Body of pancreas (tissue), 4 donors: ENCODE measurements at places on chromosomes 11 and 22. TPM values are rescaled to one million over a fixed set of nuclear protein-coding genes. Genes with fewer than 3 reads are reported as not detected.

The DNHD1 gene
- total RNA-seq, result 19.1 TPM

The GAS2 gene
- 24.6 TPM for total RNA-seq

The FGF3 gene
- total RNA-seq, result not detected

The SNX32 gene
- not detected for total RNA-seq

The MCM5 gene
- total RNA-seq, result 7.9 TPM

The ELMOD1 gene
- total RNA-seq, result not detected

GRCh38 chr11:27653990-27654758, 46.1 kb downstream of the BDNF start:
- no peak for DNase-seq

DNA sequence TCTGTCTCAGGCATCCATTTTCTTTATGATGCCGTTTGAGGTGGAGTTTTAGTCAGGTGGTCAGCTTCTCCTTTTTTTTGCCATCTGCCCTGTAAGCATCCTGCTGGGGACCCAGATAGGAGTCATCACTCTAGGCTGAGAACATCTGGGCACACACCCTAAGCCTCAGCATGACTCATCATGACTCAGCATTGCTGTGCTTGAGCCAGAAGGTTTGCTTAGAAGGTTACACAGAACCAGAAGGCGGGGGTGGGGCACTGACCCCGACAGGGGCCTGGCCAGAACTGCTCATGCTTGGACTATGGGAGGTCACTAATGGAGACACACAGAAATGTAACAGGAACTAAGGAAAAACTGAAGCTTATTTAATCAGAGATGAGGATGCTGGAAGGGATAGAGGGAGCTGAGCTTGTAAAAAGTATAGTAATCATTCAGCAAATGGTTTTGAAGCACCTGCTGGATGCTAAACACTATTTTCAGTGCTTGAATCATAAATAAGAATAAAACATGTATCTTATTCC, 10.9 kb upstream of the HBE1 start:
- peak; percentile 53 for DNase-seq

- DNase-seq, result no peak
Observed at GRCh38 chr22:48795664-48796063, 1032.0 kb downstream of the BRD1 start.

- no peak for DNase-seq
Observed at GRCh38 chr11:58659910-58660570, 37.6 kb downstream of the CNTF start.

DNA sequence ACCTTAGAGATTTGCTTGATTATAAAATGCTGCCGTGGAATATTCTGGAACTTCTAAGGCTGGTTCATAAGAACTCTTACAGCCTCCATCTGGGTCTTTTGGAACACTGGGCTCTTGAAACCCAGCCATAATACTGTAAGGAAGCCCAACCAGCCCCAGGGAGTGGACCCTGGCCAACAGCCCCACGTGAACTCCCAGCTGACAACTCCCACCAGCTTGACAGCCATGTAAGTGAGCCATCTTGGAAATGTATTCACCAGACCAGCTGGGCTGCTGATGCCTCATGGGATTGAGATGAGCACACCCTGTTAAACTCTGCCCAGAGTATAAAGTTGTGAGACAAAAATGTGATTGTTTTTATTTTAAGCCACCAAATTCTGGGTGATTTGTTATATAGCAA, 378.7 kb upstream of the RAG2 start:
- DNase-seq, result no peak

DNA sequence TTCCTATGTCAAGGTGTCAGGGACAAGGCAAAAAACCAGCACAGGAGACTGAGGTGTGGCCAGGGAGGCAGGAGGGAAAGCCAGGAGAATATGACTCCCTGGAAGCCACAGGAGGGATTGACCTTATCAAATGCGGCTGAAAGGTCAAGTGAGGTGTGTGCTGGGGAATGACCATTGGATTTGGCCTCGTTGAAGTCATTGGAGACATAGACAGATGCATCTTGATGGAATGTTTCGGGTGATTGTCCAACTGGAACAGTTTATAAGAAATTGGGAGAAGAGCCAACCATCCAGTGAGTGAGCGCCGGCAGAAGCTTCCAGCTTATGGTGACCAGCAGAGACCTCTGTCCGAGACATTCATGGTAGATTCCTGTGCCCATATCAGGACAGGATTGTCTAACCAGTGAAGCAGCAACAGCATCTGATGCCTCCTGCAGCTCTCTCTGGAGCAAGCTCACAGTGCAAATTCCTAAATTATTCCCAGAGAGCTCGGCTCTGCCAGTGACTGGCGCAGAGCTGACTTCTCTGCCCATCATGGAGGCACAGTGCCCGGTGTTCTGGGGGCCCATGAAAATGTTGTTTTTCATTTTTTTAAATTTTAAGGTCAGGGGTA, 95.4 kb downstream of the MYO18B start:
- no peak for DNase-seq

DNA sequence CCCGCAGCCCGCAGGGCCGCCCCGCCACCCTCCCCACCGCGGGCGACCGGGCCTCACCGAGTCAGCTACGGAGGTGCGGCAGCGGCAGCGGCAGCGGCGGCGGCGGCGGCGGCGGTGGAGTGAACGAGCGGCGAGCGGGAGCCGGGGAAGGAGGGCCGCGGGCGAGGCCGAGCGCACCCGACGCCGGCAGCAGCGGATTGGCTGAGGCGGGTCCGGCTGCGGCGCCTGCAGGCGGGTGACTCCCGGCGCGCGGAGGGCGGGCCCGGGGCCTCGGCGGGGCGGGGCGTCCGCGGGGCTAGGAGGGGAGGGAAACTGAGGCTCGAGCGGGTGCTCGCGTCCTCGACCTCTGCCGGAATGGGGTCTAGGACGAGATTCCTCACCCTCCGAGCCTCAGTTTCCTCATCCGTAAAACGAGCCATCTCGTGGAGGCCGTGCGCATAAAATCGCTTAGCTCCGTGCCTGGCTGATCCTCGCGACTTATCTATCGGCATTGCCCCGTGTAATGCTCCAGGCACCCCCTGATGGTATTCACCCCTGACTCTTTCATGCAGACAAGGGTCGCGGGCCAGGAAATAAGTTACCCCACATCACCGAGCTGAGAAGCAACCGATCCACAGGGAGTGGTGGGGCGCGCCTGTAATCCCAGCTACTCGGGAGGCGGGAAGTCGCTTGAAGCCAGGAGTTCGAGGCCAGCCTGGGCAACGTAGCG, at the start of gene CPT1A:
CPT1A (minus strand) TSS at position 199 of the 709 bp plus-strand sequence. CDS start 26,442 bp downstream, outside the sequence.
- DNase-seq, result peak; percentile 76

DNA sequence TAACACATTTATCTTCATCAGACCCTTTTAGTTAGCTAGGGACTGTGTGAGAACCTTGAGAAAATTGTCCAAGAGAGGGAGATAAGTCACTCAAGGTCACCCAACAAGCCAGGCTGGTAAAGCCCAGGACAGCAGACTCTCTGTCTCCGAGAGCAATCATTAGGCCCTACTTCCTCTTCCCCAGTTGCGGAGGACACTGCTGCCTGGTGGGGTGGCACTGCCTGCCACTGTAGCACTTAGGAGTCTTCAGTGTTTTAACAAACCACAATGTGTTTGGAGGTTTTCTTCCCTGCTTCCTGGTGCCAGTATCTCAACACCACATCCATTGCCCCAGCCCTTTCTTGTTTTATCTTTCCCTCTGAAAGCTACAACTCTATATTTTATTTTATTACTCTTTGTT, 132.1 kb upstream of the LDLRAD3 start:
- DNase-seq, result peak; percentile 17

DNA sequence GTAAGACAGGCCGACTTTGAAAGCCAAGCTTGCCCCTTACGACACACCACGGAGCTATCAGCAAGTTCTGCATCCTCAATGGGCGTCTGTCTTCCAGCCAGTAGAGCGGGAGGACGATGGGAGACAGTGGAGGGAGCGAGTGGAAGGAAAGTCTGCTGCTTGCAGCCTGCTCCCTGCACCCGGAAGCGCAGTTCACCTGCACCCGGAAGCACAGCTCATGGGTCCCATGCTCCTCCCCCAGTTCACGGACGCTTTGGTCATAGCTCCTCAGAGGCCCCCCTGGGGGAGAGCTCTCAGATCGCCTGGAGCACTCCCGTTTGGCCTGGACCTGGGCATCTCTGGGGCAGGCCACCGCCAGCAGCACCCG, 51.3 kb downstream of the FBLN1 start:
- DNase-seq, result no peak
